Epithelial cell of alveolus of lung (primary cell): ENCODE measurements at places on chromosomes 3 and 15. TPM values are rescaled to one million over a fixed set of nuclear protein-coding genes. Genes with fewer than 3 reads are reported as not detected.

PCLAF gene
- total RNA-seq = 39.8 and 66.2 TPM in 2 replicates

ILDR1 gene
- not detected in 2 replicates for total RNA-seq

NMNAT3 gene
- total RNA-seq = 0.32 and 0.39 TPM in 2 replicates

GALNT15 gene
- total RNA-seq = 1.2 and 16.8 TPM in 2 replicates

KLHL24 gene
- 20.2 and 80.7 TPM in 2 replicates for total RNA-seq

SPINK8 gene
- not detected in 2 replicates for total RNA-seq

LRRC2 gene
- 0.65 and 2.2 TPM in 2 replicates for total RNA-seq
